ENCODE measurements at places on chromosomes 5 and 9. TPM values are rescaled to one million over a fixed set of nuclear protein-coding genes. Genes with fewer than 3 reads are reported as not detected.
A peak's percentile ranks its signal among the peaks of the same experiment; 100 is the strongest.

DNA sequence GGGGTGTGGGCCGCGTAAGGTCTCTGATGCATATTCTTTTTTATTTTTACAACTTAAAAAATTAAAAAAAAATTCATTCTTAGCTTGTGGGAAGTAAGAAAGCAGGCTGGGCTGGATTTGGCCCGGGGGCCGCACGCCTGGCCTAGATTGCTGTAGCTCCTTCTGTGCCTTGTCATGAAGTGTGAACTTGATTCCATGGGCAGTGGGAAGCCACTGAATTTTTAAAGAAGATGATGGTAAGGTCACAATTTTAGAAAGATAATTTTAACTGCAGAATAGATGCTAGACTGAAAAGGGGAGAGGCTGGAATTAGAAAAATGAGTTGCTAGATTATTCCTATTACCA is 56.1 kb downstream of the EHMT1 start:
- DNase-seq, result no peak

DNA sequence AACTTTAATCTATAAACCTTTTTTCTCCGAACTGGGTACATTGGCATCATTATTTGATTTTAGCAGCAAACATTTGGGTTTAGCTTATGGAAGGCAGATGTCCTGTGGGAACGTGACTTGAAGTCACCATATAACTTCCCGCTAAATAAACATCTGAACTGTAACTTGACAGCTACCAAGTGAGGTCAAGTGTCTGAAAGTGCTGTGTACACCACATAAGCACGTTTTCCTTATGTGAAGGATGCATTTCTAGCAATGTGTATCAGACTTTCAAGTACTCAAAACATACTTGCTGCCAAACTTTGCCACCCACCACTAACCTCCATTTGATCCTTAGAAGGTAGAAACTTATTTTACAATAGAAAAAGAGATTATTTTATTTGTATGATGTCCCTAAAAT is 35.7 kb downstream of the SLC1A3 start:
- DNase-seq, result no peak

Gene AFAP1L1
- total RNA-seq, result 55.2 TPM

GRCh38 chr9:78927099-78927940 is 630.4 kb downstream of the PSAT1 start:
- DNase-seq, result no peak

- no peak for DNase-seq
These were observed 53.1 kb upstream of the S1PR3 start for GRCh38 chr9:88938189-88938588.

Gene PCDHGC5
- 6.1 TPM for total RNA-seq

DNA sequence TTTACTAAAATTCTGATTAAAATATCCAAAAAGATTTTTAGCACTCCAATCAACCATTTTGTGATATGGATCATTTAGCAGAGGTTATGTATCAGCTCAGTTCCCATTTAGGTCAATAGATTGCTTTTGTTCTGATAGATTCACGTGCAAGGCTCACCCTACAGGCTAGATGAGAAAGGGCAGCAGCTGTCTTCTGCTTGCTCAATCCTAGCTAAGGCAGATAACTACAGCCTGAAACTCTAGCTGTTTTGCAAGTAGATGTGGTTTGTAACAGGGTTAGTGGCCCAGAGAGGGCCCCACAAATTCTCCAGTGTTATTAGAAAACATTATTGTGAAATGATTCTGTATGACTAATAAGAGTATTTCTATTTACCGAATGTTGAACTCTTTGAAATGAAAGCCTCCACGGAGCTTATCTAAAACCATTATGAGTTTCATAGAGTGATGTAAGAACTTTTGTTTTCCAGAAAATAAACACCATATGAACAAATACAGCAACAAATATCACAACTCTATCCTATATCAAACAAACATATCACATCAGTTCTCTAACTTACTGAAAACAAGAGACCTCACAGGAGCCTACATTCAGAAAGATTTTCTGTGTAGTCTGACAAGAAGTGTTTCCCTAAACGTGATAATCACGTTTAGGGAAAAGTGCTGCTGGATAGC is 841.9 kb upstream of the ACO1 start:
- no peak for DNase-seq

Gene GNA14
- 2.7 TPM for total RNA-seq

Gene LHX6
- 10.8 TPM for total RNA-seq

Gene SPINK6
- not detected for total RNA-seq

- peak; percentile 62 for DNase-seq
These were observed 218.8 kb downstream of the DAB2IP start for GRCh38 chr9:121870271-121870670.

- DNase-seq, result no peak
These were observed 113.6 kb downstream of the DPYSL3 start for GRCh38 chr5:147396070-147396823.

Gene PCDHB4
- 1.3 TPM for total RNA-seq

- no peak for DNase-seq
These were observed 63.5 kb downstream of the EFNA5 start for GRCh38 chr5:107607196-107607595.

Gene ZFAND5
- 188 TPM for total RNA-seq

Gene DNAH5
- 0.35 TPM for total RNA-seq

DNA sequence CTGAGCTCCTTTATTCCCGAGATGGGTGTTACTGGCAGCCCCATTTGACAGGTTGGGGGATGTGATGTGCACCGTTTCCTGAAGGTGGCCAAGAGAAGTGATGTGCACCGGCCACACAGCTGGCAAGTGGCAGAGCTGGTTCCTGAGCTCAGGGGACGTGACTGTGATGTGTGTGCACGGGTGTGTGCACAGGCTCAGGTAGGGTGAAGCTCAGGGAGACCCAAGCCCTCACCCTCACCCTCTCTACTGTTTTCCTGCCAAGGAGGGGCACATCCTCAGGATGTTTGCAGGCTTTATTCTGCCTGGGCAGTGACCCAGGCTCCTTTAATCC is 56.6 kb downstream of the WWC1 start:
- peak; percentile 29 for DNase-seq

Gene SLC36A2
- total RNA-seq, result not detected

DNA sequence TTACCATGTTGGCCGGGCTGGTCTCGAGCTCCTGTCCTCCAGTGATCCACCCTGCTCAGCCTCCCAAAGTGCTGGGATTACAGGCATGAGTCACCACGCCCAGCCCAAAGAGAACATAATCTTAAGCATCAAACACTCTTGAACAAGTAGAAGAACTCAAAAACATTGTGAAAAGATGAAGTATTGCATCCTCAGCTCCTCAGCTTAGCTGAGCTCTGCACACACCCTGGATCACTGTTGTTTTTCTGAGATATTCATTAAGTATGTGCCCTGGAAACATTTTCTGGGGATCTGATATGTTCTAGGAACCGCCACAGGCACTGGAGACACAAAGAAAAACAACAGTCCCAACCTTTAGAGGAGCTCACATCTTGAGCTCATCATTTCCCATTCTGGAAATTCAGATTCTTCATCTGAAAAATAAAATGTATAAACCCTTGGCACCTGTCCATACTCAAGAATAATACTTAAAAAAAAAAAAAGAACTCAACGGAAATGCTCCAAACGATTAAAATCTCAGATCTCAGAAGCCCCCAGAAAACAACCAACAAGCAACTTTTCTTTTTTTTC is 62.2 kb upstream of the ZNF462 start:
- DNase-seq, result no peak

Gene SLC31A2
- total RNA-seq, result 4.7 TPM

GRCh38 chr9:87243602-87244001 is 254.1 kb upstream of the DAPK1 start:
- DNase-seq, result no peak

GRCh38 chr9:107647141-107647540 is 157.6 kb upstream of the KLF4 start:
- DNase-seq, result no peak
